LHCN-M2 (cell line): ENCODE measurements at places on chromosomes 2 and 18.

- DNase-seq = peak; percentile 86
These were observed 150.1 kb upstream of the RIOK3 start for GRCh38 chr18:23302851-23303527.

DNA sequence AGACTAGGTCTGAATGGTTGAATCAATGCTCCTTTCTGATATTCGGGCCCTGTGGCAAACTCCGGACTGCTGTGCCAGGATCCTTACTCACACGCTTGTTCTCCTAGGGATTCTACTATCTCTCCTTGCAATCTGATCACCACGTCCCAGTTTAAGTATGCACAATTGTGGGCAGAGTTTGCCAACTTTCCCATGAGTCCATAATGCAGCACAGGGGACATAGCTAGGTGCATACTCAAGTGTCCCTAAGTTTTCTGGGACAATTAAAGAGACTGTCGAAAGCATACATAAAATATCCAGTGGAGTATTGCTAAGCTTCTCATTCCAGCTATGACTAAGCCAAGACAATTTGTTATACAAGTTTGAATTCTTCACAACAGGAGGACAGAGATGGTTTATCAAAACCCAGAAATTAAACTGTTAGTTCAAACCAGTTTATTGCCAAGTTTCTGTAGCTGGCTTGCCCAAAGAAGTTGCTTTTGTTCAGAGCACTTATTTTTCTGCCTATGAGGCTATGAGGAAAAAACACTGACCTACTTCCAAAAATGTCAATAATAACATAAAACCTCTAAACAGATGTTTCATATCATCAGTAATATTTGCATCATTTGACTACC lies 136.1 kb downstream of the EXOC6B start:
- DNase-seq = no peak

DNA sequence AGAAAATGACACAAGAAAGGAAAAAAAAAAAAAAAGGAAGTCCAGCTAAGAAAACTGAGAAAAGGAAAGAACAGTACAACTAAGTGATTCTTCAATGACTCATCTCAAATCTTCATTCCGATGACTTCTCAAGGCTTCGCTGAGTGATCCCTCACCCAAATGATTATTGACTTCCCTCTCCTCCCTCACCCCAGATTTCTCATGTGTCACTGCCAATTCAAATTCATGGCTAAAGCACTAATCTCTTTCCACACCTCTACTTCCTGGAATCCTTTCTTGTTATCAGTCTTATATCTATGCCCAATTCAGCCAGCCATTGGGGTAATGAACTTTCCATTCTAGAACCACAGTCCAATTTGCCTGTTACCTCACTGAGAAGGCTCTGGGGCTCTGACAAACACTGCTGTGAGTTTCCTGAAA lies 7.2 kb upstream of the ABCB11 start:
- DNase-seq = peak; percentile 45

GRCh38 chr18:5771343-5771742 lies 124.0 kb downstream of the TMEM200C start:
- no peak for DNase-seq

DNA sequence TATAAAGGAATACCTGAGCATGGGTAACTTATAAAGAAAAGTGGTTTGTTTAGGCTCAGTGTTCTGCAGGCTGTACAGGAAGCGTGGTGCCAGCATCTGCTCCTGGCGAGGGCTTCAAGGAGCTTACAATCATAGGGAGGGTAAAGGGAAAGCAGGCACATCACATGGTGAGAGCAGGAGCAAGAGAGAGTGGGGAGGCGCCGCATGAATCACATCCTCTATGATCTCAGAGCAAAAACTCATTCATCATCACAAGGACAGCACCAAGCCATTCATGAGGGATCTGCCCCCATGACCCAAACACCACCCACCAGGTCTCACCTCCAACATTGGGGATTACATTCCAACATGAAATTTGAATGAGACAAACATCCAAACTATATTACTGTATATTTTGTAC lies 32.5 kb downstream of the R3HDM1 start:
- peak; percentile 25 for DNase-seq

- DNase-seq = no peak
These were observed 35.6 kb downstream of the EHBP1 start for GRCh38 chr2:62741127-62741526.

DNA sequence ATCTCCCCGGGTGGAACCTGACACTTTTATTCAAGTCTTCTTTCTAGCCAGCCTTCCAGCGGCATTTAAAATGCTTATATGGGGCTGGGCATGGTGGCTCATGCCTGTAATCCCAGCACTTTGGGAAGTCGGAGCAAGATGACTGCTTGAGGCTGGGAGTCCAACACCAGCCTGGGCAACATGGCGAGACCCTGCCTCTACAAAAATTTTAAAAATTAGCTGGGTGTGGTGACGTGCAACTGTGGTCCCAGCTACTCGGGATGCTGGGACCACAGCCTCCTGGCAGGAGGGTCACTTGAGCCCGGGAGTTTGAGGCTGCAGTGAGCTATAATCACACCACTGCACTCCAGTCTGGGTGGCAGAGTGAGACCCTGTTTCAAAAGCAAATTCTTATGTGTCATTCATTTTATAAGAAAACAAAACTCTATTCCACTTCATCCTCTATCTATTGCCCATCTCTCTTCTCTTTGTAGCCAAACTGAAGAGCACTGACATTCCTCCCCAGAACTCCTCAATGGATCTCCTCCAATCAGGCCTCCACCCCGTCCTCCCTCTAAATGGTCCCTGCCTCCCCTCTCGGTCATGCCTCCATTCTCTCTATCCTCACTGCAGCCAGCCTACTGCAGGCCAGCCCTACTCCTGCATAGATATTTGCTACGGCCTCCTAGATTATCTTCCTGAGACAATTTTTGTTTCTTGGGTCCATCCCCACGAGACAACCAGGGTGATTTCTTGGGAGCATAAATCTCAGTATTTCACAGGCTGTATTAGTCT lies 18.0 kb upstream of the RHOB start:
- DNase-seq = no peak

DNA sequence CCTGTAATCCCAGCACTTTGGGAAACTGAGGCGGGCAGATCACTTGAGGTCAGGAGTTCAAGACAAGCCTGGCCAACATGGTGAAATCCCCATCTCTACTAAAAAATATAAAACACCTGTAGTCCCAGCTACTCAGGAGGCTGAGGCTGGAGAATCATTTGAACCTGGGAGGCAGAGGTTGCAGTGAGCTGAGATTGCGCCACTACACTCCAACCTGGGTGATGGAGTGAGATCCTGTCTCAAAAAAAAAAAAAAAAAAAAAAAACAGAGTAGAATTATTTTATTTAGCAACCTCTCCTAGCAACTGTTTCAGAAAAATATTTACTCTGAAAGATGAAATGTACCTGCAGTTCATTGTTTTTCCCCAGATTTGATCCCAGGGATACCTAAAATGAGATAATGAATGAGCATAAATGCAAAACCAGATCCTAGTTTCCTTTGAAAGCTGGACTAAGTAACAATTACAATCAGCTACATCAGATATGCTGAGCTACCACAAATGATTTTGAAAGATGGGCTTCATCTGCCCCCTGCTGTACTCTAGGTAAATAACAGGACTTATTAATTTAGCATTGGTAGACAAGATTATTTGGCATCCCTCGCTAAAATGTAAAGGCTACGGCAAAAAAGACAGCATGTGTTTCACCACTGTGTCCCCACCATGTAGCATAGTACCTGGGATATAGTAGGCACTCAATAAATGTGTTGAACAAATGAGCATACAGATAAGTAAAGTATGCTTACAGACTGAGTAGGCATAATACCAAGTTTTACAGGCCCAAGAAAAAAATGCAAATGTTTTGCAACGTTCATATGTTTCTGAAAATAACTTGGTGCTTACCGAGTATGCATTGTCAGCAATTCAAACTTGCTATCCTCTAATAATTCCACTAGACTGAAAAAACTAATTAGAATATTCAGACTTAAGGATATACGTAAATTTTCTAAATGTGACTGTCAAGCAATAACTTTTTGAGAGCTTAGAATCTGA lies 102.5 kb downstream of the ATL2 start:
- peak; percentile 70 for DNase-seq

DNA sequence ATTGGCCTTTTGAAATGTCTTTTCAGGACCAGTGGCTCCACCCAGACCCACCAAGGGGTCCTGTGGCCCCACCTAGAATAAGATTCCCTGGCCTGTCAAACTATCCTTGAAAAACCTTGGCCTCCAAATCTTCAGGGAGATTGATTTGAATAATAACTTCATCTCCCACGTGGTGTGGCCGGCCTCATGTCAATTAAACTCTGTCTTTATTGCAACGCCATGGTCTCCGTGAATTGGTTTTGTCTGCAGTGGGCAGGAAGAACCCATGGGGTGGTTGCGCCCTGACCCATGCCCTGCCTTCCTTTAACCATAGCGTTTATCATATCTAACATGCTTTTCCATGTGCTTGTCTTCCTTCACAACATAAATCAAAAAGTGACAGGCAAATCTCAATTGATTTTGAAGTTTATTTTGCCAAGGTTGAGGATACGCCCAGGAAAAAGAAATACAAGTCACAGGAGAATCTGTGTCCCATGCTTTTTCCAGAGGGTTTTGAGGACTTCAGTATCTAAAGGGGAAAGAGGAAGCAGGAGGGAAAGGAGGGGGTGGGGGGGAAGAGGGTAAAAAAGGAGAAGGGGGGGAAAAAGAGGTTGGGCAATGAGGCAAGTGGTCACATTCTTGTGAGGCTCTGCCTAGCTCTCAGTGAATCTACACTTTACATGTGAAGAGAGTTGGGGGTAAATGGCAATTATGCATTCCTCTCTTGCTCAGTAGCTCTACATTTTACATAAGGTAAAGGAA lies 66.5 kb upstream of the CABLES1 start:
- no peak for DNase-seq

- peak; percentile 28 for DNase-seq
These were observed 143.0 kb upstream of the SOX11 start for GRCh38 chr2:5548991-5549715.

GRCh38 chr18:70299393-70299792 lies 10.5 kb downstream of the SOCS6 start:
- no peak for DNase-seq

DNA sequence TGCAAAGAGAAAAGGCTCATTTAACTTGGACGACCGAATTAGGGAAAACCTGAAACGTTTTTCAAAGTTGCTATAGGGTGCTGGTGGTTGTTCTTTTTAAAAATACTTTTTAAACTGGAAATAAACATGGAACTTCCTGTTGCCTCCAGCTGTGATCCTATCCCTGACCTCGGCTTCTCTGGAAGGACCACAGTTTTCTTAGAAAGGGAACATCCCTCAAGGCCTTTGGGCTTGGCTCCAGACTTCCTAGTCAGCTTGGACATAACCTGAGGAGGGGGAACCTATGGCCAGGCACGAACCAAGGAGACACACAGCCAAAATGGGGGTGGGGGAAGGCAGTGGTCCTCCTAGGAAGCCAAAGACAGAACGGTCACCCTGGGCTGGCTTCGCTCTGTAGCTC lies 57.7 kb downstream of the CENPO start:
- DNase-seq = no peak

- no peak for DNase-seq
These were observed 198.9 kb upstream of the RBBP8 start for GRCh38 chr18:22734105-22734661.

GRCh38 chr2:85308896-85309555 lies 18.8 kb downstream of the TGOLN2 start:
- DNase-seq = peak; percentile 93

DNA sequence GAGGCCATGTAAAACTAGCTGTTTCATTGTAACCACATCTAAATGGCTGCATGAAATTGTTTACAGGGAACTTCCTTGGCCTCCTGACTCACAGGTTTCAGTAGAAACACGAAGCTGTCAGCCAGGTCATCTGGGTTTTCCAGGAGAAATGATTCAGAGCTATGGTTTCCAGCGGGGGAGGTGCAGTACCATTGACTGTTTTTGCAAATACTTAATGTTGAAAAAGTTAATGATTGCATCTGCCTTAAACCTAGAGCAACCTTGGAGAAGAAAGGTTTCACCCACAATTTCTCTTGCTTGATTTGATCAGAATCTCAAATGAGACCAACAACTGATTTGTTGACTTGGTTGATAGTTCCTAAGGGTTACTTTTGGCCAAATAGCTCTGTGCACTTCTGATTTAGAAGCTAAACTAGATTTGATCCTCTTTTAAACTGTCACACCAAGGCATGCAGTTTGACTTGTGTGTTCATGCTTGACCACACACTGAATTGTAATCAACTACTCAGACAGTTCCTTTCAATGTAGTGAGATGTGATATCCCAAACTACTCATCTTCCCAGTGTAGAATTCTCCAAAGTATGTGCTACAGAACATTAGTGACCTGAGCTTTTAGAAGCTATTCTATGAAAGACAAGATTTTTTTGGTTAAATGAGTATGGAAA lies 193.5 kb upstream of the CHST9 start:
- DNase-seq = peak; percentile 85

DNA sequence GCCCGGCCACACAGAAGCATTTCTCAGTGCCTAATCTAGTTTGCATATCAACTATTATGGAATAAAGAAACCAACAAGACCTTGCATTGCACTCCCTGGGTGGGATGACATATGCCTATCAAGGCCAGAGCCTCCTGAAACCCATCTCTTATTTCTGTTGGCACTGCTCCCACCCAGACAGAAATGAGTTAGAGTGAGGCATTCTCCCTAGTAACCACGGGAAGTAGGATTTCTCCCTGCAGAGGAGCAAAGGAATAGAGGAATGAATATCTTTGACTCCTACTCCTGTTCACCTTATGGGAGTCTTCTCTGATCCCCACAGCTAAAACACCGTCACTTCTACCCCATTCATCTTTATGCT lies 24.2 kb upstream of the SCYGR1 start:
- peak; percentile 66 for DNase-seq

- peak; percentile 73 for DNase-seq
These were observed 52.7 kb upstream of the EML4 start for GRCh38 chr2:42116195-42117181.

DNA sequence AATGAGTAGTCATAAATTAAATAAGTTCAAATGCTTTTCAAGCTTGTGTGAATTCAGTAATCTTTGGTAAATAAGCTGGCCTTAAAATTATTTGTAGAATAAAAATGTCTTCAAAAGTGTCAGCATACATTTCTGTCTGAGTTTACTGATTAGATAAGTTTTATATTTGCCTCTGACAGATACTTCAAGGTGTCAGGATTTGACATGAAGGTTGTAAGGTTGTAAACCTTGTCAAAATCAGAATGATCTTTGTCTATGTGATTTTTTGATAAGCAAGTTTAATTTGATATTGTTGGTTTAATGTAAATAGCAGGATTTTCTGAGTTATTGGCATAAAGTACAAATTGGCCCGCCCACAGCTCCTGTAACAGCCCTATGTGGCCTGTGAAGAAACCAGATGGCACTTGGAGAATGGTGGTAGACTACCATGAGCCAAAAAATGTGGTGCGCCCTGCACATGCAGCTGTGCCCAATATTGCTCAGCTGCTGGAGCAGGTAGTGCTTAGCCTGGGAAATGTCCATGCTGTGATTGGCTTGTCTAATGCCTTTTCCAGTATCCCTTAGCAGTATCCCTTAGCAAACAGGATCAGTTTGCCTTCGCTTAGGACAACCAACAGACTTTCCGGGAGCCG lies 188.0 kb upstream of the SPHKAP start:
- no peak for DNase-seq

DNA sequence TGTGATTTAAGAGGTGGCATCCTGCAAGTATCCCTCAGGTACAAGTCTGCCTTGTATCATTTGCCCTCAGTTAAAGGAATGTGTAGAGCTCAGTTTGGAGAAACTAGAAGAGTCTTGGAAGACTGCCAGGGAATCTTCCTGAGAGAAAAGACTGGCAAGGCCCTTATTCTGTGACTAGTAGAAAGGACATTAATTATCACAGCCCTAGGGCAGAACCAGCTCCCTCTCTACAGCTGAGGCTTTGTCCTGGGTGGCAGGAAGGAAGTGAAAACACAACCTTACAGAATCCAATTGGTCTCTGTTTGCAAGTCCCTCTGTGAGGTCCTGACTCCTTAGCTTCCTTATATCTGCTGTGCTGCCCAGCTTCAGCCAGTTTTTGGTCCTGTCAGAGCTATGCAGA lies 385.9 kb upstream of the CYRIA start:
- DNase-seq = peak; percentile 12
